ENCODE measurements at places on chromosomes 2 and 18.

- no peak for DNase-seq
These were observed 23.2 kb downstream of the INO80D start for GRCh38 chr2:206062724-206063123.

DNA sequence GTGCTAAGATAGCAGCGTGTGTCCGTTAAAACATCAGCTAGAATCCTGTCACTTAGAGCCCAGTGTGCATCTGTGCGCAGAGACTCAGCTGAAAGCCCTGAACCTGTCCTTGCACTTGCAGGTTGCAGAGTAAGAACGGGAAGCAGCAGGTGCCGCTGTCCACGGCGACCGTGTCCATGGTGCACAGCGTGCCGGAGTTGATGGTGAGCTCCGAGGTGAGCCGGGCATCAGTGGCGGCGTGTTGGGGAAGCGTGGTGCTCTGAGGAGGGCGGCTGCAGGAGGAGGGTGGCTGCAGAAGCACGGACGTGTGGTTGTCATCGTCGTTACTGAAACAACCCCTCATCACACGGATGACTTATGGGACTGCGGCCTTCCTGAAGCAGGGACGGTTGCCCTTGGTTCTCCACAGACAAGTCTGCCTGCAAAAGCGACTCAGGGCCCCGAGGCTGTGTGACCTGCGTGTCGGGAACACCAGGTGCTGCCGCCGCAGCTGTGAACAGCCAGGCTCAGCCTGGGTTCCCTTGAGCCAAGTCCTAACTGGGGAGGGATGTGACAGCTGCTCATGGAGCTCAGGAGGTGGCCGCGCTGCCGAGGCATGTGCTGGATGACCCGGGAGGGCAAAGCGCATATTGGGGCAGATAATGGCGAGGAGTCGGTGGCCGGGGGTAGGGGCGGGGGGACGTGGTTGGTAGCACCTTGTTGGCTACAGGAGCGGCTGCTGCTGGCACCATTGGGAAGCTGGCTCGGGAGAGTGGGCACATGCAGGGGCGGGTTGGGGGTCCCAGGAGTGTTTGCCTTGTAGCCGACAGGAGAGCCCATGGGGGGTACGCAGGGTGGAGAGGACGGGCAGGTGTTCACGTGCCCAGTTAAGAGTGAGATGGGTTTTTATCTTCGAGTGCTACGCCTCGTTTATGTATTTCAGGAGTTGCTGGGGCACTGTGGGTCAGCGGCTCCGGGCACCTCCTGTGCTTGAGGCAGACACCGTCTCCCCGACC, 16.6 kb downstream of the CTDP1 start:
- no peak for DNase-seq

DNA sequence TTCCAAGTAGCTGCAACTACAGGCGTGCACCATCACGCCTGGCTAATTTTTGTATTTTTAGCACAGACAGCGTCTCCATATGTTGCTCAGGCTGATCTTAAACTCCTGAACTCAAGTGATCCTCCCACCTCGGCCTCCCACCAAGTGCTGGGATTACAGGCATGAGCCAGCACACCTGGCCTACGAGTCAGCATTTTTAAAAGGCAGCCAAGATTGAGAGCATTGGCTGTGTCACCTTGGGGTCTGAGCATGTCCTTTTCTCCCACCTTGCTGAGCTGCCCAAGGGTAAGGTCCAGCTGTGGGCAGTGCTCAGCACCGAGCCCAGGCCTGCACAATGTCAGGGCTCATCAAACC, 142.8 kb upstream of the LMAN1 start:
- no peak for DNase-seq

- peak; percentile 90 for DNase-seq
These were observed 18.8 kb downstream of the TEX44 start for GRCh38 chr2:231611273-231612108.
